ENCODE measurements at places on chromosomes 6 and 20. TPM values are rescaled to one million over a fixed set of nuclear protein-coding genes. Genes with fewer than 3 reads are reported as not detected.

The COL11A2 gene
- 0.39 TPM for polyA plus RNA-seq

DNA sequence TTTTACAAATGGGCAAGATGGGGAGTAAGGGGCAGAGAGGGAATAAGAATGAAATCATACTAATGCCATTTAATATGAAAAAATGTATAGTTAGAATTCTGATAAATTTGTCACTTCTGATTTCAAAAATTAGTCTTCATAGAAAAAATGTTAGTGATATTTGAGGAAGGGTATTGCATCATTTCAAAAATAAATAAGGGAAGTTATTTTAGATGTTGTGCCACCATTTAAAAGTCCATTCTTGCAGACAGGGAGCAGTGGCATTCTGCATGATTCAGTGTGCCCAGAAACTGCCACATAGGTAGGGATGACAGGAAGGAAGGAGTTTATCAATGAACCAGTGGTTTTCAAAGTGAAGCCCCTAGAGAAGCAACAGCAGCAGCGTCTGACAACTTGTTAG is 674.6 kb downstream of the EPM2A start:
- no peak for DNase-seq

GRCh38 chr20:36064658-36065426 is 89.7 kb upstream of the EPB41L1 start:
- peak; percentile 96 for DNase-seq

The TREM2 gene
- 1.2 TPM for polyA plus RNA-seq

- DNase-seq, result no peak
Observed at GRCh38 chr20:58921564-58921963, 59.5 kb upstream of the NELFCD start.
